ENCODE measurements at places on chromosomes 7 and 10.

DNA sequence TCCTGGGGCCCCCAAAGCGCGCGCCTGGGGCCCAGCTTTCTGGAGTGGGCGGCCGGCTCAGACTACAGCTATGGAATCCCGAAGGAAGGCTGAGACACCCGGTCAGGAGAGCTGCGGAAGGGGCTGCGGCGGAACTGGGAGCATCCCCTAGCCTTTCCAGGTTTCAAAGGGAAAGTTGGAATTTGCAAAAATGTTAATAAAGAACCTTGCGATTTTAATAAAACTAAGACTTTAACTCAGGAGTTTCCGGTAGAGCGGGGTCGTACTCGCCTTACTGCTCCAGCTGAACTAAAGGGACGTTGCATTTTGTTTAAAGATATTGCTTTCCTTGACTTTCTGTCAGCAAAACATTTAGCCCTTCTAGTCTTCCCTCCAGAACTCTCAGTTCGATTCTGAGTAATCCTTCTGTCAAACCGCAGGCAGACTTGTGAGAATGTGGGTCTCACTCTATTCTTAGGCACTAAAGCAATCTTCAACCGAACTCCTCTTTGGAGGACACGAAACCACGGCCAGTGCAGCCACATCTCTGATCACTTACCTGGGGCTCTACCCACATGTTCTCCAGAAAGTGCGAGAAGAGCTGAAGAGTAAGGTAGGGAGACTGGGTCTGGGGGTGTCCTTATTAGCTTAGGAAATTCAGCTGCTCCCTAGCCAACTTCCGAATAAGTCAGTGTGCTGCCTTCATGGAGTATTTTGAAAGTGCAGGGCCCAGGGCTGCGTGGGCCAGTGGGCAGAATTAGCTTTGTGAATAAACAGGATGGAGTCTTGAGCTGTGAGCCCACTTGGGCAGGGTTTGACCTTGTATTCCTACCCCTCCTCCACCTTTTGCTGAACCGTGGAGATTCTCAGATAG lies 1.9 kb downstream of the CYP26A1 start:
- no peak for DNase-seq

- no peak for DNase-seq
Measured at GRCh38 chr10:49194212-49194920, 6.2 kb upstream of the TMEM273 start.

GRCh38 chr7:37920305-37920848 lies at the start of gene EPDR1:
Gene EPDR1 (plus strand): TSS chr7:37920640. CDS start chr7:37920940, 300 bp downstream.
- DNase-seq, result peak; percentile 78

- DNase-seq, result no peak
Measured at GRCh38 chr10:43122096-43122495, 16.1 kb upstream of the CSGALNACT2 start.

DNA sequence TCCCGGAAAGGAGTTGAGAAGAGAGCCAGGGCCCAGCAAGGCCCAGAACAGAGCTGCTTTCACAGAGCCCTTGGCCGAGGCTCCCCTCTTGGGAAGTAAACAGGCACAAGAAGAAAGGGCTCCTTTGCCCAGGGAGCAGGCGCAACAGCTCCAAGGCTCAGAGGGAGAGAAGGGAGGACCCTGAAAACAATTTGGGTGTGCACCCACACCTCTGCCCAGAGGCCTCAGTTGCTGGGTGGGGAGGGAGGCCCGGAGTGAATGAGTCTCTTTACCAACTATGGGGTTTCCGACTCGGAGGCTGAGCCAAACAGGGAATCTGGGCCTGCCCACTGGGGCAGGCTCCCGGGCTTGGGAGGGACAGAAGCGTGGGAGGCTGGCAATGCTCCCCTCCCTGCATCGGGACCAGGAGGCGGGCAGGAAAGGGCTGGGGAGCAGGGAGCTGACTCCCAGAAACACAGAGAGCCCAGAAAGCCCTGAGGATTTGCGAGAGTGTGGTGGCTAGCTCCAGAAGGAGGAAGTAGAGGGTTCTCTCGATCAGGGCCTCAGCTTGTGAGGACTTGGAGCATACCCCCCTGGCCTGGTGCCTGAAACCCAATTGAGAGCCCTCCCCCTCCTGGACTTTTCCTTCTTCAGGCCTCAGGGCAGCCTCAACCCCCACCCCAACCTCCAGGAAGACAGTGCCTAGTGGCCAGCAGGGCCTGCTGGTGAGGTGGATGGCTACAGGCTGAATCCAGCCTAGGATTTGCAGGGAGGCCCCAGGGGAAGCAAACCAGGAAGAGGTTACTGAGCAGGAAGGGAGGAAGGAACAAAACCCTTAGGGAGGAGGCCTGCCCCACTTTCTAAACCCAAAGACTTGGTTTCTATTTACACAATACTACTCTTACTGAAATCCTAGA lies 6.2 kb downstream of the C10orf105 start:
- DNase-seq, result peak; percentile 87

DNA sequence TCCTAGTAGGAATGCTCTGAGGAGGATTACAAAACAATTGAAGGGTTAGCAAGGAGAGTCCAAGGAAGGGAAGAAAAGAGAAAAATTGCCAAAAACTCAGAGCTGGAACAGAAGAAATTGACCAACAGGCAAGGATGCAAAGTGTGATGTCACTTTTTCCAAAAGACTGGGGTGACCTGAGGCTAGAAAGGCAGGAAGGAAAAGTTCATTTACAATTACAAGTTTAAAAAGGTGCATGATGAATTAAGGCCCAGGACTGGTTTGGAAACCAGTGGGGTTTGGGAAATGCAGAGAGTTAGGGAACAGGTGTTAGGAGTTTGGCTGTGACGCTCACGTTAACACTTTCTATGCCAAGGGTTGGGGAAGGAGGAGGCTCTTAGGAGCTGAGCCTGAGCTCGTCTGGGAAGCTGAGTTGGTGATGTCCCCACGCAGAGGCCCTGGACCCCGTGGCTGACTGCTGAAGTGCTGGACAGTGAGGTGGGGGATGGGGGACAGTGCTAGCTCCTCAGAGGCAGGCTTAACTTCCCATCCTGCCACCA lies 92.6 kb upstream of the PODXL start:
- DNase-seq, result no peak

- no peak for DNase-seq
Measured at GRCh38 chr7:107728276-107728675, 15.7 kb upstream of the CBLL1 start.

All from inflammatory macrophage treated with lipopolysaccharide for 4 hours (primary cell).